Pancreas (tissue), 10 donors: ENCODE measurements at places on chromosomes 2 and 18.

GRCh38 chr18:44679056-44679913 lies 1.4 kb upstream of the SETBP1 start:
- H3K4me1 ChIP-seq = peaks cover 24% of the 10 kb centered on the region
- H3K27ac ChIP-seq = peak overlapping the region; percentile 100
- DNase-seq = peak; percentile 91
- no peaks in the 10 kb centered on the region for H3K36me3 ChIP-seq
- H3K27me3 ChIP-seq = no peaks in the 10 kb centered on the region
- H3K4me3 ChIP-seq = peak overlapping the region; percentile 53

DNA sequence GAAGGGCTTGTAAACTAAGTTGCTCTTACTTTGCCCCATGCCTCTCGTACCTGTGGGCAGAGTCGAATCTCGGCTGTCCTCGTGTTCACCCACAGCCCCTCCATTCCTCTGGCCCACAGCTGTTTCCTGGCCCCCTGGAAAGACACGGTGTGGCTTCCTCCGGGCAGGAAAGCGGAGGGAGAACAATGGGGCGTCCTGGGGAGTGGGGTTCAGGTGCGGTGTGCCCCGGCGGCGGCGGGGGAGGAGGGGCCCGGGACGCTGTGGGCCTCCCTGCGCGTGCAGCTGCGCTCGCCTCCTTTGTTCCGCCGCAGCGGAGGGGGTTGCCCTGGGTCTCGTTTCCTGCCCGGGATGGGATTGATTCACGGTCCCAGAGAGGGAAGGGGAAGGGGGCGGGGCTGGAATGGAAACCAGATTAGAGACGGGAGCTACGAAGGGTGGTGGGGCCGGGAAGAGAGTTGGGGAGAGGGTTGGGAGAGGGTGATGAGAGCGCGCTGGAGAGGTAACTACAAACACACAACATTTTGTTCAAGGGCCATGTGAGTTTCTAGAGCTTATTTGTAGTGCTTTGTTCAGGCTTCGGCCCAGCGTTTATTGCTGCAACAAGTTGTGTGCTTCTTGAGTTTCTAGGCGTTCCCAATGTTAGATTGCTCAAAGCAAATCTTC lies 796 bp downstream of the MYO1B start:
- H3K4me3 ChIP-seq = peak overlapping the region; percentile 86
- H3K4me1 ChIP-seq = peaks cover 19% of the 10 kb centered on the region
- H3K36me3 ChIP-seq = no peaks in the 10 kb centered on the region
- H3K27me3 ChIP-seq = no peaks in the 10 kb centered on the region

DNA sequence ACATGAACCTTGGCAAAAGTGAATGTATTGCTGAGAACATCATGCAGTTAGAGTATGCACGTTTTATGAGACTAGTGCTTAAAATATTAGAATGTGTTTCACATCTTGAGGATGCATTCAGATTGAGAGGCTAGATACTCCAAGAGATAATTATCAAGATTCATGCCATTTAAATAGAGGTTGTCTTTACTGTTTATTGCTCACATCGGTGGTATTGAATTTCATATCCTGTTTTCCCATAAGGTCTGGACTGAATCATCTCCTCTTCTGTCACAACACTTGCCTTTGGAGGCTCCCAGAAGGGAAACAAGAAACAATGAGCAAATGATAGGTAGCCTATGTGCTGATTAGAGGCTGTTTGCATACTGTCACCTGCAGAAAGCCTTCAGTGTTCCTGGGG lies 83.8 kb downstream of the CLHC1 start:
- H3K4me1 ChIP-seq = no peaks in the 10 kb centered on the region
- no peak overlapping the region for H3K4me3 ChIP-seq
- H3K27me3 ChIP-seq = no peaks in the 10 kb centered on the region
- H3K27ac ChIP-seq = no peak overlapping the region

GRCh38 chr2:159518321-159519005 lies 97.9 kb downstream of the BAZ2B start:
- no peaks in the 10 kb centered on the region for H3K27me3 ChIP-seq
- no peaks in the 10 kb centered on the region for H3K36me3 ChIP-seq
- no peak overlapping the region for H3K27ac ChIP-seq
- DNase-seq = no peak

- H3K4me1 ChIP-seq = no peaks in the 10 kb centered on the region
- DNase-seq = no peak
- H3K27me3 ChIP-seq = no peaks in the 10 kb centered on the region
- no peaks in the 10 kb centered on the region for H3K36me3 ChIP-seq
Observed at GRCh38 chr2:150513647-150514046, 26.2 kb upstream of the RND3 start.

- no peak for DNase-seq
- H3K27me3 ChIP-seq = no peaks in the 10 kb centered on the region
- no peak overlapping the region for H3K4me3 ChIP-seq
- no peaks in the 10 kb centered on the region for H3K36me3 ChIP-seq
- no peak overlapping the region for H3K27ac ChIP-seq
Observed at GRCh38 chr18:10190564-10190963, 263.9 kb upstream of the APCDD1 start.

DNA sequence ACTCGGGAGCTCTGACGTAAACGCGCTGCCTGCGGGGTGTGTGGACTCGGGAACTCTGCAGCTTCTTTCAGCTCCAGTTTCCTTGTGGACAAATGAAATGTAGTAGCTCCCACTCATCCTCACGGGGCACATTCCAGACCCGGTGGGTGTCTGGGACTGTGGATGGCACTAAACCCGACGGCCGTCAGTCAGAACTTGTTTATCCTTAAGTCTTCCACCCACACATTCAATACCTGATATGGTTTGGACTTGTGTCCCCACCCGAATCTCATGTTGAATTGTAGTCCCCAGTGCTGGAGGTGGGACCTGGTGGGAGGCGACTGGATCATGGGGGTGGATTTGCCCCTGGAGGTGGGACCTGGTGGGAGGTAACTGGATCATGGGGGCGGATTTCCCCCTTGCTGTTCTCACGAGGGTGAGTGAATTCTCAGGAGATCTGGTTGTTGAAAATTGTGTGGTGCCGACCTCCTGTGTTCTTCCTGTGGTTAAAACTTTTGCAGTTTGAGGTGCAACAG lies 81.2 kb upstream of the SNTG2 start:
- H3K36me3 ChIP-seq = no peaks in the 10 kb centered on the region
- H3K27me3 ChIP-seq = no peaks in the 10 kb centered on the region
- no peak for DNase-seq
- no peak overlapping the region for H3K27ac ChIP-seq
- H3K4me3 ChIP-seq = no peak overlapping the region
- no peaks in the 10 kb centered on the region for H3K4me1 ChIP-seq

DNA sequence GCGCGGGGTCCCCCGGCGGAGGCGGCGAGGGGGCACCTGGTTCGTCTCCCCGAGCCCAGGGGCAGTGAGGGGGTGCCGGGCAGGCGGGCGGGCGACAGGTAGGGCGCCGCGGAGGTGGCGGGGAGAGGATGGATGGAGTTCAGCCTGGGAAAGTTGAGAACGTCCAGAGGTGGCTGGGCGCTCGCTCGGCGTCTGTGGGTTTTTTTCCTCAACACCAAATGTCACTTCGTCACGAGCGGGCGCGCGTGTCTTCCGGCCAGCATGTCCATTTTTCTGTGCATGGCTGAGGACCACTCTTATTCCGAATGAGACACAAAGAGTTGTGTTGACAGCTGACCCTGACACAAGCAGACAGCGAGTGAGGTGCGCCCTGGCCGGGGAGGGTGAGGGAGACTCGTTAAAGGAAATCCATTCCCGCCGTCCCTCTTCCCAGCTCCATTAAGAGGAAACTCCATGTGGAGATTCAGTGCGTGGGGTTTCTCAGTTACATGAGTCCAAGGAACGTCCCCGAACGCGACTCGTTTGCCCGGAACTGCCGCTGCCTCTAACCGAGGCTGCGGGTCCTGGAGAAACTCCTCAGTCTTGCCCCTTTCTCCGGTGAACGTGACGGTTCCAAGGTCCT lies 859 bp downstream of the GREB1L start:
- peak overlapping the region; percentile 38 for H3K4me3 ChIP-seq
- peaks cover 5% of the 10 kb centered on the region for H3K4me1 ChIP-seq
- no peak overlapping the region for H3K27ac ChIP-seq
- peaks cover 19% of the 10 kb centered on the region for H3K27me3 ChIP-seq

GRCh38 chr2:62264186-62264585 lies 68.3 kb downstream of the B3GNT2 start:
- no peak for DNase-seq
- H3K27me3 ChIP-seq = no peaks in the 10 kb centered on the region
- no peak overlapping the region for H3K4me3 ChIP-seq
- H3K36me3 ChIP-seq = no peaks in the 10 kb centered on the region
- H3K27ac ChIP-seq = no peak overlapping the region

- peaks cover 16% of the 10 kb centered on the region for H3K4me1 ChIP-seq
- no peaks in the 10 kb centered on the region for H3K36me3 ChIP-seq
- DNase-seq = no peak
- H3K27ac ChIP-seq = no peak overlapping the region
Observed at GRCh38 chr2:233414273-233414654, 60.0 kb downstream of the DGKD start.

- H3K27ac ChIP-seq = no peak overlapping the region
- DNase-seq = peak; percentile 25
- no peaks in the 10 kb centered on the region for H3K4me1 ChIP-seq
- H3K36me3 ChIP-seq = no peaks in the 10 kb centered on the region
Observed at GRCh38 chr2:12649602-12650400, 66.9 kb upstream of the TRIB2 start.

DNA sequence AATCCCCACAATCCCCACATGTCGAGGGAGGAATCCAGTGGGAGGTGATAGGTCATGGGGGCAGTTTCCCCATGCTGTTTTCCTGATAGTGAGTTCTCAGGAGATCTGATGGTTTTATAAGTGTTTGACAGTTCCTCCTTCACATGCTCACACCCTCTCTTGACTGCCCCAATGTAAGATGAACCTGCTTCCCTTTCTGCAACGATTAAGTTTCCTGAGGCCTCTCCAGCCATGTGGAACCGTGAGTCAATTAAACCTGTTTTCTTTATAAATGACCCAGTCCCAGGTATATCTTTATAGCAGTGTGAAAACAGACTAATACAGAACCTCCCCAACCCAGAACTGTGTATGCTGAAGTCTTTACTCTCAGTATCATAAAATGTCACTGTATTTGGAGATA lies 289.5 kb upstream of the MMADHC start:
- no peak for DNase-seq
- no peaks in the 10 kb centered on the region for H3K27me3 ChIP-seq

- no peaks in the 10 kb centered on the region for H3K36me3 ChIP-seq
- H3K4me1 ChIP-seq = no peaks in the 10 kb centered on the region
- H3K27me3 ChIP-seq = no peaks in the 10 kb centered on the region
- H3K4me3 ChIP-seq = no peak overlapping the region
Observed at GRCh38 chr2:210363876-210364275, 48.9 kb upstream of the MYL1 start.

GRCh38 chr2:10325278-10326145 lies 22.8 kb downstream of the HPCAL1 start:
- no peaks in the 10 kb centered on the region for H3K36me3 ChIP-seq
- peaks cover 15% of the 10 kb centered on the region for H3K4me1 ChIP-seq
- no peak overlapping the region for H3K4me3 ChIP-seq

GRCh38 chr2:204161886-204162285 lies 225.3 kb downstream of the ICOS start:
- no peak for DNase-seq
- H3K27ac ChIP-seq = no peak overlapping the region

GRCh38 chr2:55843096-55843993 lies 80.2 kb downstream of the EFEMP1 start:
- no peak overlapping the region for H3K4me3 ChIP-seq
- peaks cover 4% of the 10 kb centered on the region for H3K4me1 ChIP-seq
- no peak for DNase-seq
- H3K36me3 ChIP-seq = no peaks in the 10 kb centered on the region
- no peaks in the 10 kb centered on the region for H3K27me3 ChIP-seq

GRCh38 chr2:206220997-206221396 lies 53.5 kb upstream of the ZDBF2 start:
- no peak overlapping the region for H3K4me3 ChIP-seq
- no peaks in the 10 kb centered on the region for H3K27me3 ChIP-seq
- H3K36me3 ChIP-seq = no peaks in the 10 kb centered on the region
- no peak for DNase-seq
- no peak overlapping the region for H3K27ac ChIP-seq
- no peaks in the 10 kb centered on the region for H3K4me1 ChIP-seq

GRCh38 chr2:228469721-228470120 lies 288.2 kb upstream of the SPHKAP start:
- no peak overlapping the region for H3K4me3 ChIP-seq
- H3K4me1 ChIP-seq = no peaks in the 10 kb centered on the region
- H3K27ac ChIP-seq = no peak overlapping the region
- no peak for DNase-seq
- no peaks in the 10 kb centered on the region for H3K27me3 ChIP-seq
- H3K36me3 ChIP-seq = no peaks in the 10 kb centered on the region

GRCh38 chr2:54928719-54929118 lies 121.5 kb downstream of the RTN4 start:
- no peaks in the 10 kb centered on the region for H3K36me3 ChIP-seq
- no peak overlapping the region for H3K4me3 ChIP-seq
- DNase-seq = no peak
- no peak overlapping the region for H3K27ac ChIP-seq
- H3K27me3 ChIP-seq = no peaks in the 10 kb centered on the region

- H3K4me3 ChIP-seq = peak overlapping the region; percentile 10
- H3K27ac ChIP-seq = peak overlapping the region; percentile 22
- DNase-seq = no peak
- peaks cover 5% of the 10 kb centered on the region for H3K4me1 ChIP-seq
Observed at GRCh38 chr2:85255813-85256594, 71.8 kb downstream of the TGOLN2 start.

GRCh38 chr2:58862244-58862643 lies 621.1 kb upstream of the FANCL start:
- H3K4me3 ChIP-seq = no peak overlapping the region
- H3K4me1 ChIP-seq = no peaks in the 10 kb centered on the region
- no peak for DNase-seq
- H3K27me3 ChIP-seq = no peaks in the 10 kb centered on the region

DNA sequence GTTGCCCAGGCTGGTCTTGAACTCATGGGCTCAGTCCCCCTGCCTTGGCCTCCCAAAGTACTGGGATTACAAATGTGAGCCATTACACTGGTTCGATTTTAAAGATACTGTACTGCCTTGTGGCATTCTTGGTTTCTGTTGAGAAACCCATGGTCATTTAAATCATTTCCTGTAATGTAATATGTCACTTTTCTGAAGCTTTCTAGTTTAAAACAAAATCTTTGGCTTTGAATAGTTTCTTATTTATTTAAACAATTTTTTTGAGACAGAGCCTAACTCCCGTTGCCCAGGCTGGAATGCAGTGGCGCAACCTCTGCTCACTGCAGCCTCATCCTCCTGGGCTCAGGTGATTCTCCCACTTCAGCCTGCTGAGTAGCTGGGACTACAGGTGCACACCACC lies 8.9 kb downstream of the ZNF512 start:
- H3K4me1 ChIP-seq = no peaks in the 10 kb centered on the region
- H3K27ac ChIP-seq = no peak overlapping the region
- H3K27me3 ChIP-seq = no peaks in the 10 kb centered on the region
- H3K36me3 ChIP-seq = no peaks in the 10 kb centered on the region

- no peaks in the 10 kb centered on the region for H3K36me3 ChIP-seq
- H3K27me3 ChIP-seq = no peaks in the 10 kb centered on the region
- H3K4me3 ChIP-seq = no peak overlapping the region
- H3K27ac ChIP-seq = no peak overlapping the region
- no peak for DNase-seq
Observed at GRCh38 chr2:11899264-11899818, 152.9 kb downstream of the LPIN1 start.
